NCI-H1092 (cell line): ENCODE measurements at places on chromosomes 2 and 18.

- DNase-seq = no peak
Measured at GRCh38 chr2:133667085-133667484, 98.8 kb upstream of the NCKAP5 start.

DNA sequence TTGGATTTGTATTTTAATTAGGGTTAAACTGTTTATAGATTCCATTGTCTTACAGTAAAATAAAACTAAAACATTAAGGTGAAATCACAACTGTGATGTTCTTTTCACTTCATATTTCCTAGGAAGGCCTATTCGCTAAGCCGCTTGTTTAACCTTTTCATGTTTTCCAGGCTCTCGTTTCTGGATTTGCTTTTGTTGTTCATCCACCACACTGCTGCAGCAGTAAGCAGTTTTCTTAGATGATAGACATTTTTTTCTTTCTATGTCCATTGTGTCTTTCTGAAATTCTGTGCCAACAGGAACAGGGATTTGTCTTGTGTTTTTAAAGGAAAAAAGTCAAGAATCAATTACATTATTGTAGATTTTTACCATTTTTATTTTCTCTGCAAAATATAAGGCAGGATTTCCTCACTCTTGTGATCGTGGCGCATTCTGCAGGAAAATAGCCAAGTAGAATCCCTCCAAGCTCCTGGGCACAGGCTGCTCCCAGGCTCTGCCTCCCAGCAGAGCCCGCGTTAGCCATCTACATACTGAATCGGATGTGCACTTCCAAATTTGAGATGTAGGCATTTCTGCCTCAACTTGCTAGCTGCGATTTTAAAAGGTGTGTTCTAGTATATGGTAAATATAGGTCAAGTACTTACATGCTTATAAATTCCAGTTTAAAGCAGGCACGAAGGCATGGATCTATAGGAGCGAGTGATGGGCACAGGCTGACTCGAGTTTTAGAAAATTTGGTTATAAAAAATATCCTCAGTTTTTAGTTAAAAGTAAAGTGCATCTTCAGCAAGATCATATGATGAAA, 10.2 kb downstream of the TSHZ1 start:
- peak; percentile 40 for DNase-seq

DNA sequence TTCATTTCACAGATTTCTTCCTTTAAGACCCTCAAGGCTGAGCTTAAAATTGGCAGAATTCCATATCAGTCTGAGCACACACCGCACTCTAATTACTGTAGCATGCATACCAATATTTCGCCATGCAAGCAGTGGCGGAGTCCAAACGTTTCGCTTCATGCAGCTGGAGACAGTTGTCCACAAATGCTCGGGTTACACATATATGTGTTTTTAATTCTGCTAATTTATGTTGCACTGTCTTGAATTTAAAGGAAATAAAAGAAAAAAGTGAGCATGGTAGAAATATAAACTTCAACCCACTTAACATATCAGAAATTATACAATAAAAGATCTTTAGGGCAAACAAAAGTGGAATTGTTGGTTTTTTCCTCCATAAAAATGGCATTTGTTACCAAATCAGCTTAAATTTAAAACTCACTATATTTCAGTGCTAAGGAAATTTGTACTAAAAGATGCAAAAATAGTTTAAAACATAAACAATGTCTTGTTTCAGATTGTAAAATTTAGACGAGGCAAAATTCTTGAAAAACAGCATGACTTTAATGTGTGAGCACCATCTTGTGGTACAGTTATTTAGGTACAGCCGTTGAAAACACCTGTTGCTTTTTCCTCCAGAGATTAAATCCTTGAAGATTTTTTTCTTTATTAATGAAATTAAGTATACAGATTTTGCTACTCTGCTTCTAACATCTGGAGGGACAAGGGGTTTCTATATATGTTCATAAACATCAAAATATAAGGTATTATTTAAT, 24.1 kb upstream of the KANSL1L start:
- peak; percentile 6 for DNase-seq

- DNase-seq = no peak
Measured at GRCh38 chr18:48833701-48834412, 116.9 kb downstream of the SMAD7 start.

DNA sequence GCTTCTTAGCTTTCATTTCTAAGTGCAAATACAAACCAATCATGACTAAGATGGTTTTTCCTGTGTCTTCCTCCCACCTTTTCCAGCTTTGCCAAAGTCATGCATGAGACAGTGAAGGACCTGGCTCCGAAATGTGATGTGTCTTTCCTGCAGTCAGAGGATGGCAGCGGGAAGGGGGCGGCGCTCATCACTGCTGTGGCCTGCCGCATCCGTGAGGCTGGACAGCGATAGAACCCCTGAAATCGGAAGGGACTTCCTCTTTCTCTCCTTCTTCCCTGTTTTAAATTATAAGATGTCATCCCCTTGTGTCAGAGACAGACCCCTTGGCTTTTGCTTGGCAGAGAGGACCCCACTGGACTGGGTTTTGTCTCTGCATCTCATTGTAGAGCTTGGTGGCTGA, 56.8 kb downstream of the HK2 start:
- DNase-seq = no peak

- DNase-seq = no peak
Measured at GRCh38 chr2:240455647-240456446, 20.4 kb downstream of the GPC1 start.

- DNase-seq = no peak
Measured at GRCh38 chr2:152694161-152694661, 23.1 kb downstream of the PRPF40A start.

GRCh38 chr2:68717305-68717661, 17.3 kb upstream of the ARHGAP25 start:
- no peak for DNase-seq

DNA sequence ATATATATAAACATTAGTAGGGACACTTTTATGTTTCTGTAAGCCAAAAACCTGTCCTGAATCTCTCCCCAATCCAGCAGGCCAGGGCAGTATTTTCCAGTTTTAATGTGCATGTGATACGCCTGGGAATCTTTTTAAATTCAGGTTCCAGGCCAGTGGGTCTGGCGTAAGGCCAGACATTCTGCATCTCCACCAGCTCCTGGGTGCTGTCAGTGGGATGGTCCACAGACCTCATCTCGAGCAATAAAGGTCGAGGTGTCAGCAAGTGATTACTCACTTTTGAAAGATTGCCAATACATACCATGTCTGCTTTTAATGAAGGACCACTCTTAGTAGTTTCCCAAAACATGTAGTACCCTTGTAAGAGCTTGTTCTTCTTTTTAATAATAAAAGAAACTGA, 189.9 kb upstream of the SH3BP4 start:
- DNase-seq = no peak

- DNase-seq = peak; percentile 33
Measured at GRCh38 chr2:223056701-223057418, 4.9 kb downstream of the KCNE4 start.

DNA sequence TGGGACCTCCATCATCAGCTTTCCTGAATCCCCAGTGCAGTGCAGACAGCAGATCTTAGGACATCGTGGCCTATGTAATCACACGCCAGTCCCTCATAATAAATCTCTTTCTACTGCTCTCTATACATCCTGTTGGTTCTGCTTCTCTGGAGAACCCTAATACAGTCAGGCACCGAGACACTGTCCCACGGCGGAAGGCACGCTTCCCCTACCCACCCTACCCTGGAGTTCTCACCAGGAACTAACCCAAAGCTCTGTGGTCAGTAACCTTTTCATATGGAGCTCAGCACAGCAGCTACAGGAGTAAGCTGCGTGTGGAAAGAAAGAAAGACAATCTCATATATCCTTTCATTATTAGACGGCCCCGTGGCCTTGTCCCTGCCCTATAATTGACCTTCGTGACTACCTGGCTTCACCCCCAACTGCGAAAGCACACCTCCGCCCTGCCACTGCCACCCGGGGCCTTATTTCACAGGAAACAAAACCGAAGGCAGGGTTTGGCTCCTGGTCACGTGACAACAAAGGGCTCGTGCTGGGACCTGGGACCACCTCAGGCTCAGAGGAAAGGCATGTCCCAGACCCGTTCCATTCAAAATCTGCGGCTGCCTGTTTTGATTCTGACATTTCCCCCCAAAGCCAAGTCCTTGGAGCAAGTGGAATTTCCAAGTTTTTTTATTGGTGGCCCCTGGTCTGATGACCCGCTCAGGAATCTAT, 99.7 kb upstream of the ODC1 start:
- DNase-seq = no peak
